ENCODE measurements at places on chromosomes 6 and 20.

DNA sequence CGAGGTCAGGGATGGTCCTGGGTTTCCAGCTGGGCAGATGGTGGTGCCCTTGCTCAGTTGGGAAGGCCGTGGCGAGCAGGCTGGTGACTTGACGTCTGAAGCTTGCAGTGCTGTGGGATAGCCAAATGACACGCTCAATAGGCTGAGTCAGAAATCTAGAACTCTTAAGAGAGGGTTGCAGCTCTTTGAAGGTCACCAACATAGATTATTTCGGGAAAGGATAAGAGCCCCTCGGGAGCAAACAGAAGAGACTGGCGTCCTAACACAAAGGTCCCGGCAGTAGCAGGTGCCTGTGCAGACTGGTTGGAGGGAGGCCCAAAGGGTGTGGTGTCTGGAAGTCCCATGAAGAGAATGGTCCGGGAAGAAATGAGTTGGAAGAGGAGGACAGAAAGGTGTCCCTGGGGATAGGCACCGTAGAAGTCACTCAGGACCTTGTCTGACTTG, 18.4 kb downstream of the PKIG start:
- peak; percentile 62 for DNase-seq
- no peak overlapping the region for H3K4me3 ChIP-seq
- no peak overlapping the region for H3K27ac ChIP-seq
- H3K4me1 ChIP-seq = peaks cover 3% of the 10 kb centered on the region
- no peaks in the 10 kb centered on the region for H3K36me3 ChIP-seq

DNA sequence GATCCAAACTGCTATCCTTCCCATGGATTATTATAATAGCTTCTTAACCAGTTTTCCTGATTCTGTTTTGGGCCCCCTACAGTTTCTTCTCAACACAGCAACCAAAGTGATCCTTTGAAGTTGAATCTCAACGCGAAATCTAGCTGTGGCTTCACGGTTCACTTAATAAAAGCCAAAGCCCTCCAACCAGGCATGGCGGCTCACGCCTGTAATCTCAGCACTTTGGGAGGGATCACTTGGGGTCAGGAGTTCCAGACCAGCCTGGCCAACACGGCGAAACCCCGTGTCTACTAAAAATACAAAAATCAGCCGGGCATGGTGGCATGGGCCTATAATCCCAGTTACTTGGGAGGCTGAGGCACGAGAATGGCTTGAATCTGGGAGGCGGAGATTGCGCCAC, 3.3 kb downstream of the RMND1 start:
- no peak overlapping the region for H3K4me3 ChIP-seq
- H3K4me1 ChIP-seq = peaks cover 20% of the 10 kb centered on the region
- H3K36me3 ChIP-seq = peaks cover 24% of the 10 kb centered on the region
- H3K27me3 ChIP-seq = no peaks in the 10 kb centered on the region

DNA sequence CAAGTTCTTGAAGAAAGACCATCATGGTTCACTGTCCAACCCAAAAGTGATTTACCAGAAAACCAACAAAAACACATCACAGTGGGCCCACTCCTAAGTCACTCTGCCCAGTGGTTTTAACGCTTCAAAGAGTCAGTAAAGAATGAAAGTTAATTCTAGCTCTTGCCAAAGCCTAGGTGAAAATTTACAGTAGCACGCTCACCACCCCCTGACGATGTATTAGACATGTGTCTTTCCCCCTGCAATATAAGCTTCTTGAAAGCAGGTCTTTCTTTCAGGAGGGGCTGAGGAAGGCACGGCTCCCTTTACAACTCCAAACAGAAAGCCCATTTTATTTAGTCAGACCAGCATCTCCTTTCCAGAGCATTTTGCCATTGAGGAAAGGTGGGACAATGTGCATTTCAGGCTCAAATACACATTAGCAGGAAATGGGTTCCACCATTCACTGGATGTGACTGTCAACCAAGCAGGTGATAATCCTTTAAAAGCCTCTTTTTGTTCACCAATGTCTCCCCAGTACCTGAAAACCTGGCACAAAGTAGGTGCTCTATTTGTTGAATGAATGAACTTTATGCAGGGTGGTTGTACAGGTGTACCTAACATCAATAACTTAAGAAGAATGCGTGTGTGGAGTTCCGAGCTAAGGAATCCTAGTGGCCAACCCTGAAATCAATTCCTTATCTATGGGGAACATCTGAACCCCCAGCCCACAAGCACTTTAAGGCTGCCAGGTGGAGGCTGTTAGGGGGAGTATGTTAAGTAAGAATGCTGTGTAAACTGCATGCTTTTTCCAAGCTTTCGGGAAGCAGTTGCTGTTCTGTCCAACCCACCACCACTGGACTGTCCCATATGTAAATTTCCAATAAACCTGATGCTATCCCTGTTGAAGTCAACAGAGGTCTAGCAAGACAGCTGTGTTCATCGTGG, 11.4 kb downstream of the EZR start:
- H3K27ac ChIP-seq = no peak overlapping the region
- no peaks in the 10 kb centered on the region for H3K27me3 ChIP-seq

- no peak for DNase-seq
- no peaks in the 10 kb centered on the region for H3K4me1 ChIP-seq
- no peak overlapping the region for H3K4me3 ChIP-seq
- no peaks in the 10 kb centered on the region for H3K36me3 ChIP-seq
These were observed 1021.6 kb downstream of the EYS start for GRCh38 chr6:64685401-64685800.

- no peak overlapping the region for H3K27ac ChIP-seq
- H3K27me3 ChIP-seq = no peaks in the 10 kb centered on the region
- H3K4me3 ChIP-seq = no peak overlapping the region
- peak; percentile 79 for DNase-seq
These were observed 2.1 kb downstream of the CTSZ start for GRCh38 chr20:59004763-59005522.

DNA sequence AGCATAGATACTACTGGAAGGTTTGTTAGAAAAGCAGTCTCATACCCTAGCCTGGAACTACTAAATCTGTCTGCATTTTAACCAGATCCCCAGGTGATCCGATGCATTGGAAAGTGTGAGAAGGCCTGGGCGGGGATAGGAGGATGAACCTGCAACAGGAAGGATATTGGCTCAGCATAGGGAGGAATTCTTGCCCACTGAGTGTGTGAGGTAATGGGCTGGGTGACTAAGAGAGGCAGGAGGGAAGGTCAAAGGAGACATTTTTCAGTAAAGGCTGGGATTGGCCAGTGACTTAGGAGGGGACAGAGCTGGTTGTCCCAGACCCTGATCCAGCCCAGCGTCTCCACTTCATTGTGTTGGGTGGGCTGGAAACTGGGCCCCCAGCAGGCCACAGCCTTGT, 191.0 kb upstream of the LRFN2 start:
- no peaks in the 10 kb centered on the region for H3K27me3 ChIP-seq
- no peaks in the 10 kb centered on the region for H3K36me3 ChIP-seq
- H3K4me1 ChIP-seq = peaks cover 16% of the 10 kb centered on the region

GRCh38 chr6:11795403-11795802, 16.8 kb upstream of the ADTRP start:
- H3K27me3 ChIP-seq = no peaks in the 10 kb centered on the region
- H3K27ac ChIP-seq = no peak overlapping the region
- DNase-seq = no peak
- H3K4me3 ChIP-seq = no peak overlapping the region

DNA sequence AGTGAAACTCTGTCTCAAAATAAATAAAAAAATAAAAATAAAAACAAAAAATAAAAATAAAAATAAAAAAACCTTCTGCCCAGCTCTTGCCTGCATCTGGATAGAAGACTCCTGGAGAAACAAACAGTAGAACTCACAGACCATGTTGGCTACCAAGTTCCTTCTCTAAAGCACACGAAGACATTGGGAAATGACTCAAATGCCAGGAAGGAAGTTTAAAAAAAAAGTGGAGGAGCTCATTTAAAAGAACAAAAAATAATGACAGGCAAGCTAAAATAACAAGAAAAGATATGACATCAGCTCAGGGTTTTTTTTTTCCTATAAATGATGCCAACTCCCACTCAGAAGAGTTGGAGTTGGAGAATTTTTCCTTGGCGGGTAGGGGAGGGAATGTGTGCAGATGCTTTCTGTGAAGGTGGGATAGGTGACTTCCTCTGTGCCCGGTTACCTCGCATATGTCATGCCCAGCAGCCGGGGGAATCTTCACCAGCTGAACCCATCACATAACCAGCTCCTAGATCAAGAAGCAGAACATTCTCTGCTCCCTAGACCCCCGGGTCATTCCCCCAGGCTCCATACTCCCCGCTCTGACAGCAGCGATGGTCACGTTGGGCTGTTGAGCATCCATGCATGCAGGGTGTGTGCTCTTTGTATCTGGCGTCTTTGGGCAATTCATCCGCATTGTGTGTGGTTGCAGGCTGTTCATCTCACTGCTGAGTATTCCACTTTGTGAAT, 17.3 kb upstream of the CD93 start:
- H3K36me3 ChIP-seq = no peaks in the 10 kb centered on the region
- peaks cover 30% of the 10 kb centered on the region for H3K4me1 ChIP-seq
- H3K27ac ChIP-seq = no peak overlapping the region
- no peaks in the 10 kb centered on the region for H3K27me3 ChIP-seq

- no peak for DNase-seq
- H3K4me1 ChIP-seq = no peaks in the 10 kb centered on the region
- H3K27me3 ChIP-seq = no peaks in the 10 kb centered on the region
- H3K36me3 ChIP-seq = peaks cover 46% of the 10 kb centered on the region
- H3K4me3 ChIP-seq = no peak overlapping the region
These were observed 13.2 kb downstream of the RNF146 start for GRCh38 chr6:127279815-127280214.

GRCh38 chr6:14723535-14724086, 522.3 kb upstream of the JARID2 start:
- no peak overlapping the region for H3K27ac ChIP-seq
- peaks cover 8% of the 10 kb centered on the region for H3K4me1 ChIP-seq

DNA sequence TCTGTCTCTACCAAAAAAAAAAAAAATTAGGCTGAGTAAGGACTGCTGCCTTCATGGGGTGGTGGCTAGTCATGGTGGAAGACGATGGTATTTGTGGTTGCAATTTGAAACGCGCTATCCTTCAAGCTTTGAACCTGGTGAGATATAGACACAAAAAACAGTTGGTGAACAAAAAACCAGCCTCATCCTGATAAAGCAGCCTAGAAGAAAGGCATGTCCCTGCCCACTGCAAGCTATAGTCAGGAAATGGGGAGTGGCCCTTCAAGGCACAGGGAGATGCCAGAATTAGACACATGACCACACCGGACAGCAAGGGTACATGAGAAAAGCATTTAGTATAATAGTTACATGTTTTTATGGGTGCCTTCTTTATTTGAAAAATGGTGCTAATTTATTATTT, 193.6 kb downstream of the NFATC2 start:
- H3K4me3 ChIP-seq = no peak overlapping the region
- H3K27ac ChIP-seq = no peak overlapping the region
- peaks cover 30% of the 10 kb centered on the region for H3K4me1 ChIP-seq
- H3K27me3 ChIP-seq = no peaks in the 10 kb centered on the region
- no peaks in the 10 kb centered on the region for H3K36me3 ChIP-seq
- DNase-seq = peak; percentile 47

DNA sequence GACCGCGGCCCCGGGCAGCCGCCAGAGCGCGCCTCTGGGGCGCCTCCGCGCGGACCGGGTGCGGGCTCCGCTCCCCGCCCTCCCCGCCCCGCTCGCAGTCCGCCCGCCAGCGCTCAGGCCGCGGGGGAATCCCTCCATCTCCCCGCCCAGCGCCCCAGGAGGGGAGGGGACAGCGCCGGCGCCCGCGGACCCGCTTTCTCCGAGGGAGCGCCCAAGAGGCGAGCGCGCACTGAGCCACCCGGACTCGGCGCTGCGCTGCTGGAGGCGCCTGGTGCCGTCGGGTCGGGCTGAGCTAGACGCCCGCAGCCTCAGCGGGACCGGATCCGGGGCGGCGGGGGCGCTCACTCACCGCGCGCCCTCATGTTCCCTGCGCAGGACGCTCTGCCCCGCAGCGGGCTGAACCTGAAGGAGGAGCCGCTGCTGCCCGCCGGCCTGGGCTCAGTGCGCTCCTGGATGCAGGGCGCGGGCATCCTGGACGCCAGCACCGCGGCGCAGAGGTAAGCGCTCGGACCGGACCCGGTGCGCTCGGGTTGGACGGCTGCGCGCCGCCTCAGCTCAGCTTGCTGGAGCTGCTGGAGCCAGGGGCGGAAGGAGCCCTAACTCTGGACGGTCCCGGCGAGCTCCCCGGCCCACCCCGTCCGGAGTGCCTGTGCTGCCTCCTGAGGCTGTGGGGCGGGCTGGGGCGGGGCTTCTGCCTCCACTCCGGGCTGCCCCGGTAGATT, 867 bp downstream of the EBF4 start:
- no peaks in the 10 kb centered on the region for H3K36me3 ChIP-seq
- peak overlapping the region; percentile 40 for H3K4me3 ChIP-seq
- peaks cover 22% of the 10 kb centered on the region for H3K27me3 ChIP-seq

GRCh38 chr20:10179574-10180298, 38.9 kb upstream of the SNAP25 start:
- H3K4me3 ChIP-seq = no peak overlapping the region
- DNase-seq = no peak
- no peaks in the 10 kb centered on the region for H3K36me3 ChIP-seq

- peak; percentile 85 for DNase-seq
- H3K4me3 ChIP-seq = no peak overlapping the region
- H3K4me1 ChIP-seq = peaks cover 24% of the 10 kb centered on the region
- no peaks in the 10 kb centered on the region for H3K27me3 ChIP-seq
These were observed 103.1 kb upstream of the SPACA1 start for GRCh38 chr6:87944541-87944954.

- DNase-seq = no peak
- H3K27me3 ChIP-seq = no peaks in the 10 kb centered on the region
- peaks cover 23% of the 10 kb centered on the region for H3K4me1 ChIP-seq
- H3K4me3 ChIP-seq = no peak overlapping the region
- H3K27ac ChIP-seq = peak overlapping the region; percentile 70
These were observed 3.5 kb upstream of the EFHC1 start for GRCh38 chr6:52416629-52417151.

- H3K36me3 ChIP-seq = no peaks in the 10 kb centered on the region
- no peak for DNase-seq
- no peaks in the 10 kb centered on the region for H3K27me3 ChIP-seq
- H3K4me3 ChIP-seq = no peak overlapping the region
These were observed 63.7 kb upstream of the BEND3 start for GRCh38 chr6:107179004-107179403.

GRCh38 chr20:38418509-38419204, 16.5 kb downstream of the SNHG17 start:
- no peaks in the 10 kb centered on the region for H3K27me3 ChIP-seq
- H3K36me3 ChIP-seq = peaks cover 82% of the 10 kb centered on the region
- no peak for DNase-seq
- H3K4me1 ChIP-seq = no peaks in the 10 kb centered on the region
- no peak overlapping the region for H3K27ac ChIP-seq
- H3K4me3 ChIP-seq = no peak overlapping the region

- H3K4me3 ChIP-seq = no peak overlapping the region
- no peak for DNase-seq
- peaks cover 4% of the 10 kb centered on the region for H3K27me3 ChIP-seq
- no peak overlapping the region for H3K27ac ChIP-seq
- no peaks in the 10 kb centered on the region for H3K36me3 ChIP-seq
These were observed 55.3 kb upstream of the LY86 start for GRCh38 chr6:6533176-6533575.

Measured in RWPE2 (cell line).